ENCODE measurements at places on chromosomes 16 and 17. TPM values are rescaled to one million over a fixed set of nuclear protein-coding genes. Genes with fewer than 3 reads are reported as not detected.

SHBG gene
- 1.1 TPM for polyA plus RNA-seq

MVP gene
- 198 TPM for polyA plus RNA-seq

DNA sequence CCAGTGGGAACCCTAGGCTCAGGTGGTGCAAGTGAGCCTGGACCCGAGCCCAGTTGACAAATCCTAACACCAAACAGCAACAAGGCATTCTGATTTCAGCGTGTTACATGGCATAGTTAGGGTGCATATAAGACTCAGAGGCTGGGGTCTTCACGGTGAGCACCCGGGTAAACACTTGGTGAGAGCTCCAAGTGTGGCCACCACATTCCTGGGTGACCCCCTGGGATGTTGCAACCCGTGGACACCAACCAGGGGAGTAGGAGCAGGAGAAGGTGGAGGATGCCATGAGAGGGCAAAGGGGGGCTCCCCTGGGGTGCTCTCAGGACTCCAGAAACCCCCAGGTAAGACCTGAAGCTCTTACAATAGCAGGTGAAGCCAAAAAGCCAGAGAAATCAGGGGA lies 69.9 kb upstream of the CDH5 start:
- no peak for DNase-seq

- DNase-seq: no peak
Observed at GRCh38 chr16:58306327-58306726, 11.5 kb upstream of the PRSS54 start.

DNA sequence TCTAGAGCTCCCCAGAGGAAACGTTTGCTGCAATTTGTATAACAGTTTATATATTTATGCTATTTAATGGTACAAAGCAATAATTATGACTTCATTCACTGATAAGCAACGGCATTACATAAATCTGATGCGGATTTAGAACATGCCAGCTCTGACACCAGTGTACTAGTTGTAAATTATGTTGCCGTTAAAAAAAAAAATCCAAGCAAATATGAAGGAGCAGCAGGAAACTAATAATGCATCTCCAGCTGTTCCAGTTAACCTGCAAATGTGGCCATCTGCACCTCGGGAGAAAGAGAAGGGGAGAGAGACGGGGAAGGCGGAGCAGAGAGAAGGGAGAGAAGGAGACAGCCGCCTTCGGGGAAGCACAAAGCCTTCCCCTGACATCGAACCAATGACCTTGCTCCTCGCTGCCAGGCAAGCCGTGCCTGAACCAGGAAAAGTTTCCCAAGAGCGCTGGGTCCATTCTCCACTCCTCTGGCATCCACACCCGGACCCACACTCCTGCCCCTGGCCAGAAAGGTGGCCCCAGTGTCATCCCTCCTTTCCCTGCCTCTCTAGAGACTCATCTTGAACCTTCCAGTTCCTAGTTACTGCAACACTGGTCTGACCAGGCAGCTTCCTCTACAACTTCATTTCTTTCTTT lies 174.8 kb downstream of the C16orf78 start:
- DNase-seq: no peak

DNA sequence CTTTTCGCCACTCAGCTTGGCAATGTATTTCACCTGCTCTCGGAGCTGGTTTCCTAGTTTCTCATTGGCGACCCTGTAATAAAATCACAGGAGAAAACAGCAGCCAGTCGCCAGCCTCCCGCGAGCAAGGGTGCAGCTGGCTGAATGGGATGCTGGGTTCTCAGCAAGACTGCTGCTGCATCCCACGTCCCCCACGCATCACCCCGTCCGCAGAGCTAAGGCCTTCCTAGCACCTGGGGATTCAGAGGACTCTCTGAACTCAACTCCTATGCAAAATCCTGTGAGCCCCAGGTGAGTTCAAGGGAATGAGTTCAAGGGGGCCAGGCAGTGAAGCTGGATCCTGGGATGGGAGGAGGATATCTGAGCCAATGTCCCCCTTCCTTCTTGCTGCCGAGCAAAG lies 29.3 kb downstream of the DHX38 start:
- DNase-seq: no peak

- DNase-seq: no peak
Observed at GRCh38 chr17:78239489-78239931, 8.1 kb downstream of the TMEM235 start.

DNA sequence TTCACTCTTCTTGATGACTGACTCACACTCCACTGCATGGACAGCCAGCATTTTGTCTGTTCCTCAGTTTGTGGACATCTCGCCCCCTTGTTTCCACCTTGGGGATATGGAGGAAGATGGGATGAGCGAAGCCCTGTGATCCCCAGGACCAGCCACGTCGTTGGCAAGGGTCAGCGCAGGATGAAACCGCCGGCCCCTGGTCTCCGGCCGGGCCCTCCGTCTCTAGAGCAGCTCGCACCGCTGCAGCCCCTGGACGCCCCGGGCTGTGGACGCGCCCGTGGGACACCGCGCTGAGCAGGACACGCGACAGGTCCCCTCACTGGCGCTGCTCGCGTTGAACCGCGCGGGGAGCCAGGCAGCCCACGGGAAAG lies 604 bp upstream of the ZC3H18 start:
- peak; percentile 66 for DNase-seq

- peak; percentile 71 for DNase-seq
Observed at GRCh38 chr16:75238132-75238852, 13.1 kb downstream of the BCAR1 start.

DNA sequence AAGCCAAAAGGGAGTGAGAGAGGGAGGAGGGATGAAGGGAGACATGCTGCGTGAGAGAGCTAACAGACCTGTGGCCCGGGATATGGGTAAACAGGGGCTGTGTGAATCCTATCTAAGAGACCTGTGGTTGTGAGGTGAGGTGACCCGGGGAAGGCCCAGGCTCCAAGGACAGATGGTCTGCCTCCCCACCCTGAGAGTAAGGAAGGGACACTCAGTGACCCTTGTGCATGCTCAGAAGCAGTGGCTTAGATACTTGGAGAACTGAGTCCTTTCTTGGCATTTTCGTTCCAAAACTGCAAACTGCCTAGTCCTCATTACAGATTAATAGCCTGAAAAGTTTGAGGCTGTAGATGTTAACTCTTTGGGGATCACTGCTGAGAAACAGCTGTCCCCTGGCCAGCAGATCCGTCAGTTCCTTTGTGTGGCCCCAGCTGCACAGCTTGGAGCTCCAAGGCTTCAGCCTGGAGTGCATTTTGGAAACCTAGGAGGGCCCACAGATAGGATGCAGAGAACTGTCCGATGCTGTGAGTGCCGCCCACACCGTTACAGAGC lies 121.6 kb downstream of the SMG6 start:
- no peak for DNase-seq

DNA sequence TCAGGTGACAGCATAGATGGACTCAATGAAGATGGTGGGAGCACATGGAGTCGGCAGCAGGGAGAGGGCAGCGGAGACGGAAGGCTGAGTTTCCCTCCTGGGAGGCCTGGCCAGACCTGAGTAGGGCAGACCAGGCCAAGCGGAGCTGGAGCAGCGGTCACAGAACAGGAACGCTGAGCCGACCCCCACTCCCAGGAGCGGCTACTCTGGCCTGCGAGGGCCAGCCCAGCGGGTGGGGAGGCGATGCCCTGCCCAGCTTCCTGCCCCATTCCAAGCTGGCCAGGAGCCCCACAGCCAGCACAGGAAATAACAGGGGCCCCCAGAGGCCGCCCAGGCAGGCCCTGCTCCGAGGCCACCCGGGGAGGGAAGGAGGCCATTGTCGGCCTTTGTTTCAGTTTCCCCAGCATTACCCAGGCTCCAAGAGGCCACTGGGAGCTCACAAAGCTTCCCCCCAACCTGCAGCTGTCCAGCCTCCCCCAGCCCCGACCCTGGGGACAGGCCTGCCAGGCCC lies 79.8 kb downstream of the ZNF423 start:
- DNase-seq: peak; percentile 51

DNA sequence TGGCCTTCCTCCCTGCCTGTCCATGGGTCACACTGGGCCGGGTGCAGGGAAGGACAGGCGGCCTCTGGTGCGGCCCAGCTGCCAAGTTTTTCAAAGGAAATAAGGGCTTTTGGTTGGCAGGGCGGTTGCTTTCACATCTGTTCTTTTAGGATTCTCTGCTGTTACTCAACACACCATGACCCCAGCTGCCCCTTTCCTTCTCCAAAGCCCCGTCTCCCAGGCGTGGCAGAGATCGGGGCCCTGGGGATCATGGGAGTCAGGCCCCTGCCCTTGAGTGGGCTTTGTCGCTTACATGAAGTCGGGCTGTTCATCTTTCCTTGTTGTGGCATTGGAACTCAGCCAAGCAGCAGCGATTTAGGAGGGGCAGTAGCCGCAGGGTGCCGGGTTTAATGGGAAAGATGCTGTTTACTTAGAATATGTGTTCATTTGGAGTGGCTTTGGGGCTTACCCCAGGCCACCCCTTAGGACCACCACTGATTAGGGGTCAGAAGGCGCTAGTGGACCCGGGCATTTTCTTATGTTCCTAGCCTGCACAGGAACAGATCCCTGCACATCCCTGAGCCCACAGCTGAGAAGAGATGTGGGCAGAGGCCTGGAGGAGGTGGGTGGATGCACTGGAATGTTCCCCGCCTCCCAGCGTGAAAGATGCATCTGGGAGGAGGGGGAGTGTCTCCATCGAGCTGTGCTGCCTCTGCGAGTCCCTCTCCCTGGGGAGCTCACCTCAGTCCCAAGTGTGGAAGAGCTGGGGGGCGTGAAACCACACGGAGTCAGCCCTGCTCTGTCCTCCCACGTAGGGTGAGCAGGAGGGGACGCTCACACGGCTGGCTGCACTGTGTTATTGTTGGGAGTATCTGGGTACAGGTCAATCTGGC lies 6.8 kb upstream of the ADCY7 start:
- DNase-seq: peak; percentile 53

- DNase-seq: no peak
Observed at GRCh38 chr17:77090476-77090875, 50.3 kb upstream of the SEC14L1 start.

PPM1E gene
- 0.34 TPM for polyA plus RNA-seq

GRCh38 chr17:47076171-47076570 lies 97.1 kb upstream of the RPRML start:
- DNase-seq: no peak

- DNase-seq: peak; percentile 69
Observed at GRCh38 chr17:80959330-80960036, 32.2 kb upstream of the CHMP6 start.

CDYL2 gene
- polyA plus RNA-seq: 0.03 TPM

DNA sequence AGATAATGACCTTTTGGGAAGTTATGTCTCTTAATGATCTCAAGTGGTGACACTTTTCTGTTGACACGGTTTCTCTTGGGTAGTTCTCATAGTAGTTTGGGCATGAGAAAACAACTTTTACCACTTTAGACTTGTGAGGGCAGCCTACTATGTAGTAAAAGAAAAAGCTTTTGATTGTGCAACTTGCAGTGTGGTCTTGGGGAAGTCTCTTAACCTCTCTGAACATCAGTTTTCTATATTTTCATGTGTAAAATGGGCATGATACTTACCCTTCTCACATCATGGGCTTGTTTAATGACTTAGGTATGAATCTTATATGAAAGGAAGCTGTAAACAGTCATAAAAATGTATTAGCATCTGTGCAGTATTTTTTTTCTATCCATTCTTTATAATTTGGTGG lies 11.2 kb downstream of the NF1 start:
- DNase-seq: no peak

GRCh38 chr17:9361188-9361955 lies 214.2 kb downstream of the STX8 start:
- no peak for DNase-seq

DNA sequence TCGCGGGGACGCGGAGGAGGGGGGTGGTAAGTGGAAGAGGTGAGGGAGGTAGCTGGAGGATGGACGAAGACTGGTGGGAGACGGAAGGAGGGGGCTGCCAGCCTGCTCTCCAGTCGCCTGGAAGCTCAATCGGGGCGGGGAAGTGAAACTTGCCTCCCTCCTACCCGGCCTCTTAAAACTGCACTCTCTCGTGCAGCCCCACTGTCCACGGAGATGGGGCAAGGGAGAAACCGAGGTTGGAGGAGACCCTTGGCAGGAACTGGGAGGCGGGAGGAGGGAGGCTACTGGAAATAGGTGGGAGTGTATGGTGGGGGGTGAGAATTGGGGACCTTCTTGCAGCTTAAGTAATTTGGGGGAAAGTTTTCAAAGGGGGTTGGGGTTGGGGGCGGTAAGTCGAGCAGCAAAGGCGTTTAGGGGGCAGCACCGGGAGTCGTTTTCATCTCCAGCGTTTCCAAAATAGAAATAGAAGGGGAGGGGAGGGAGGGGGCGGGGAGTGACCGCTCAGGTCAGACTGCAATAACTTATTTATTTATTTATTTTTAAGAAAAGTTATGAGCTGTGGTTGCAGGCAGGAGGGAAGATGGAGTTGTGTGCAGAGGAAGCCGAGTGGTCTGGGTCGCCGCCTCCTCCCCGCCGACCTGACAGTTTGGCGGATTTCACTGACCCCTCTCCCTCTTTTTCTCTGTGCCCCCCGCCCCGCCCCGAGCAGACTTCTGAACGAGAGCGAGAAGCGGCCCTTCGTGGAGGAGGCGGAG lies 1.4 kb downstream of the SOX9 start:
- DNase-seq: no peak

GRCh38 chr17:82921426-82921825 lies 81.6 kb upstream of the ZNF750 start:
- DNase-seq: no peak

DNA sequence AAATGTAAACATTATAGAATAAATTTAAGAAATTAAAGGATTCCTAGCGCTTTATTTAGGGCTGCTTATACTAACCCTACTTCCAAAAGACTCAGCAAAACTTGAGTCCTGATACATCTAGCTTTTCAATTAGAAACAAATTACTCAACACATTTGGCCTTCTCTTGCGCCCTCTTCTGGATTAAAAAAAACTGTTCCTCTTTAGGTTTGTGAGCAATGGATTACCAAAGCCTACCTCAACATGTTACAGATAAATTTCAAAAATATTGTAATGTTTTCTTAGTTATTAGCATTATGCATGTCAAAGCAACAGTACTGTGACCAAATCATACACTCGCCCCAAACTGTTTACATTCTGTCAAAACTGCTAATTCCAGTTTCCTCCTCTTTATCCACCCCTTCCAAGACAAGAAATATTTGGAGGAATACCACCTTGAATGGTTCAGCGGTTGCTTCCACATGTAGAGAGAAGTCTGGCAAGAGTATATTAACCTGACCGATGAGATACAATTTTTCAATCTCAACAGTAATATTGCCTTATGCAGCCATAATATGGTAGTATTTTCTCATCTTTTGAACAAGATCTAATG lies 2.7 kb downstream of the NUFIP2 start:
- peak; percentile 50 for DNase-seq

DNA sequence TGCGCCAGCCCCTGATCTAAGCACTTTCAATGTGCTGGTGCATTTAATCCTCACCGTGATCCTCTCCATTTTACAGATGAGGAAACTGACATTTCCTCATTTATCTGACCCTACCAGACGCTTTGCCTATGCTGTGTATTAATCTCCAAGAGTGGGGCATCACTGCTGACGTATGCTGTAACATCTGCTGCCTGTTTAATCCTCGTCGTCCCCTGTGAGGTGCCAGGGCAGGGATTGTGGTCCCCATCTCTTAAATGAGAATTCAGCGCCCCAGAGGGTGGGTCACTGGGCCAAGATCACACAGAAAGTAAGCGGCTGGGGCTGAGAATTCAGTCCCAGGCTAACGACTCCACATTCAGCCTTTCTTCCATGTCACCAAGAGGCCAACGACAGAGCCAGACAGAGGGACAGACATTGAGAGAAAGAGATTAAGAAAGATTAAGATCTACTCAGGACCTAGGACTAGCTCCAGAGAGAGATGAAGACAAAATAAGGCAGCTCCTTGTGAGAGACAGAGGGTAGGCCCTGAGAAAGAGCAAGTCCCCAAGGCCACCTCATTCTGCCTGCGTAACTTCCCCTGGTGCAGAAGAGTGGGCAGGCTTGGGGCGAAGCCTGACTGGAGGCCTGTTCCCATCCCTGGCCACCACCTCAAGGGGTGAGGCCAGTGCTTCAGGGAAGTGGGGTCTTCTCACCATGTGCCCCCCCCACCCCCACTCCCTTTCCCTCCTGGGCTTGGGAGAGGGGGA lies 13.5 kb downstream of the CACNA1G start:
- no peak for DNase-seq
